CD4-positive, alpha-beta T cell treated with Interleukin-6 at 100 ng/mL for 8 hours (primary cell): ENCODE measurements at places on chromosomes 11 and 22.

GRCh38 chr11:111918390-111919256 is at the start of gene C11orf52:
Gene C11orf52 (plus strand): TSS chr11:111918913. CDS start chr11:111918973, 60 bp downstream.
- DNase-seq: no peak

- DNase-seq: no peak
Observed at GRCh38 chr11:5807580-5807979, 1.1 kb upstream of the OR52N2 start.

DNA sequence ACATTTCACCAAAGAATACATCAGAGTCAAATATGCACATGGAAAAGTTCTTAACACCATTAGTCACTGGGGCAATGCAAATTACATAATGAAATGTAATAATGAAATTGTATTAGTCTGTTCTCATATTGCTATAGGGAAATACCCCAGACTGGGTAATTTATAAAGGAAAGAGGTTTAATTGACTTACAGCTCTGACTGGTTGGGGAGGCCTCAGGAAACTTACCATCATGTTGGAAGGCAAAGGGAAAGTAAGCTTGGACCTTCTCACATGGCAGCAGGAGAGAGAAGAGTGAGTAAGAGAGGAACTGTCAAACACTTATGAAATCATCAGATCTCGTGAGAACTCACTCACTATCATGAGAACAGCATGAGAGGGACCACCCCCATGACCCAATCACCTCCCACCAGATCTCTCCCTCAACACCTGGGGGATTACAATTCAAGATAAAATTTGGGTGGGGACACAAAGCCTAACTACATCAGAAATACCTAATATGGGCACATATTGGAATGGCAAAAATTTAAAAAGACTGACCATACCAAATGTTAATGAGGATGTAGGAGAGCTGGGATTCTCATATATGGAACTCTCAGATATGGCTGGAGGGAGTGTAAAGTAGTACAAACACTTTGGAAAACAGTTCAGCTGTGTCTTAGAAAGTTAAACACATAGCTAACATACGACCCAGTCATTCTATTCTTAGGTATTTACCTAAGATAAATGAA is 65.1 kb upstream of the CD44 start:
- DNase-seq: no peak

DNA sequence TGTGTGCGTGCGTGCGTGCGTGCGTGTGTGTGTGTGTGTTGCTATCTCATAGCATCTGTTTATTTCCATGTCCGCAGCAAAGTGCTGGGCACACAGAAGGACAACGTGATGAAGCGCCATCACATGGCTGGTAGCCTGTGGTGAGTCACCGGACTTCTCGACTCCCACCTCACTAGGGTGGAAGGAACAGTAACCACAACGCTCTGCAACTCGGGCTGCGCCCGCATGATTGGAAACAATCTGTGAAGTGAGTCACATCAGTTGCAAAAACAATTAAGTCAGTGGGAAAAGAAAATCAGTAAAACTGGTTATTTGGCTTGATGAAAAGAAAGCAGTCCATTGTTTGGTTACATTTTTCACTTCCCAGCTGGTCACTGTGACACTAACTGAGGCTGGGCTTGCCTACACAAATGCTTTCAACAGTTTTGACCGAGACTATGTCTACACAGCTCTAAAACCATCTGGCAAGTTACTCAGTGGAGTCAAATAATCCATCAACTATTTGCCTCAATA is 437.3 kb upstream of the CADM1 start:
- no peak for DNase-seq

- DNase-seq: no peak
Observed at GRCh38 chr11:57008373-57008772, 19.7 kb downstream of the OR5AK2 start.

GRCh38 chr11:3905080-3905953 is 49.9 kb downstream of the STIM1 start:
- DNase-seq: peak; percentile 81

- DNase-seq: peak; percentile 66
Observed at GRCh38 chr11:62402226-62402959, 16.4 kb upstream of the SCGB1A1 start.

GRCh38 chr22:45376703-45377102 is 36.7 kb downstream of the SMC1B start:
- DNase-seq: no peak

GRCh38 chr22:41290262-41291221 is 4.6 kb upstream of the RANGAP1 start:
- DNase-seq: no peak

DNA sequence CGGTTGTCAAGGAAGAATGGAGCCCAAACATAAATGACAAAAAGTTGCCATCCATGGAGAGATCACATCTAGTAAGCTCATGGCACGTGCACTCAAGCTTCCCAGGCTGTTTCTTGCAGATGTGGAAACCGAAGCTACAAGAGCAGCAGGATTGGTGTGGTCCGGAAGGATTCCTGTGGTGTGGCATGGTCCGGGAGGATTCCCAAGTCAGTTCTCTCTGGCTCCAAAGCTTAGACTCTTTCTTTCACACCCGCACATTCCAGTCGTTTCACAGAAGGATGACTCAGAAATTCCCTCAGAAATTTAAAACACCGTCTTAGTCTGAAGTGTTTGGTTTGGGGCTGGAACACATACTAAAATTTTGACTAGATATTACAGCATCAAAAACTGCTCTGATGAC is 78.0 kb upstream of the DRD2 start:
- no peak for DNase-seq

DNA sequence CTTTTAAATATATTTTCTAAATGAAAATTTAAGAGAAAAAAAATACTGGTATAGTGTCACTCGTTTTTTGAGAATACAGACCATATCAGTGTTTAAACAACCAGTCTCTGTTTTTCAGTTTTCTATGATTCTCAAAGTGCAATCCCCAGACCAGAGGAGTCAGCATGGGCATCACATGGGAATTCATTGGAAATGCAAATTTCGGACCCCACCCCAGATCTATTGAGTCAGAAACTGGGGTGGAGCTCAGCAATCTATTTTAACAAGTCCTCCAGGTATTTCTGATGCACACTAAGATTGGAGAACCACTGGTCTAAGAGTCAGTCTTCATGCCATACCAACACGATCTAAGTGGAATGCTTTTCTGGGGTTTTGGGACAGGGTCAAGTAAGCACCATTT is 66.1 kb downstream of the FAR1 start:
- no peak for DNase-seq

- DNase-seq: no peak
Observed at GRCh38 chr22:35426801-35427140, 26.8 kb downstream of the MCM5 start.

DNA sequence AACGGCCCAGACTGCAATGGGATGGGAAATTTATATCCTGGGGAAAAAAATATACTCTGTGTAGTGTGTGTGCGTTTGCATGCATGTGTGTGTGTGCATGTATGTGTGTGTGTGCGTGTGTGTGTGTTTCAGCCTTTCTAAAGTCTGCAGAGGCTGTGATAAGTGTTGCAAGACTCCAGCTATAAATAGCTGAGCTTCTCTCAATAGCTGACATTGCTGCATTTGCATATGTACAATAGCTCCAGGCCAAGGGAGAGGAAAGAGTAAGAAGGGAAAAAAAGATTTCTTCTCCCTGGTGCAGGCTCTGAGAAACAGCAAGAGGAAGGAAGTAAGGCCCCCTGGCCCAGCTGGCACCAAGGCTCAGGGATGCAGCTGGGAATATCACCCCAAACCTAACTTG is 483.0 kb downstream of the MN1 start:
- no peak for DNase-seq

GRCh38 chr11:95608093-95608492 is 181.5 kb downstream of the FAM76B start:
- DNase-seq: no peak

GRCh38 chr11:92224407-92225124 is at the start of gene FAT3:
Gene FAT3 (plus strand): TSS chr11:92224818. CDS start chr11:92352113, 127,295 bp downstream.
- no peak for DNase-seq

DNA sequence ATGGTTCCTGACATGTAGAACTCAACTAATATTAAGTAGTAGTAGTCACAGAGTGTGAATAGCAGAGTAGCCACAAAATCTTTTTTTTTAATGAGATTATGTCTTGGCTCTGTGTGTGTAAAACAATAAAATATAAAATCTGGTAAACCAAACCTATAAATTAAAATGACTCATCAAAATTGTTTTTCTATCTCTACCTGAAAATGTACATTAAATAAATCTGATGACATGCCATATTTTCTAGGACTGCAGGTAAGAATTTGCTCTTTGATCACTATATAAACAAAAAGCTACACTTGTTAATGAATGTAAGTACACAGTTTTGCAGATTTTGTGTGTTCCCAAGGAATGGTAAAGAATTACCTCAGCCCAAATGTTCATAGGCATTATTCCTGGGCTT is 1231.5 kb downstream of the JRKL start:
- no peak for DNase-seq

DNA sequence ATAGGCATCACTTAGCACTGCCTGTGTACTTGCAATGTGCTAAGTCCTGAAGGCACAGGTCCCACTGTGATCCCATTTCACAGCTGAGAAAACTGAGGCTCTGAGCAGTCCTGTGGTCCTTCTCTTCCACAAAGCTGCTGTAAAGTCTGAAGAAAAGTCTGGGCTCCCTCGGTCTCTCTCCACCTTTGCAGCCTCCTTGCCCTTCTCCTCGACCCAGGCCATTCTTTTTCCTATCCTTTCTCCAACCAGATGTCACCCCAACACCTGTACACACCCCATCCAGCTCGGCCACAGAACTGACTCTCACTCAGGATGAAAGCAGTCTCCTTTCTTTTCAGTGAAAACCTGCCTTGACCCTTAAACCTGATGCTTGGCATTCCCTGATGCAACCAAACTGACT is 42.6 kb upstream of the SYT13 start:
- DNase-seq: no peak

DNA sequence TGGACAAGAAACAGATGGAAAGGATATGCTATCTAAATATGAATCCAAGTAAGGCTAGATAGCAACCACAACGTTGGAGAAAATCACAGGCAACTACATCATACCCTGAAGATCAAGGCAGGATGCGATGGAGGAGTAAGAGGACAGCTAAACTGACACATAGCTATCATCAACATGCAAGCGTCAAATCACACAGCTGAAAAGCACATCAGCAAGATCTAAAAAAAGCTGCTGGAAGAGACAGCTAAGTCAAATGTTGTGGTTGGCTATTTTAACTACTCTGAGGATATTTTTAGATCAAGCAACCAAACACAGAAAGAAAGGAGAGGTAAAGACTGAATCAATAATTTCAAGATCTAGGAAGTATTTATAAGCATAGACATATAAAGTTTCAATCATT is 466.9 kb downstream of the BRD1 start:
- DNase-seq: no peak

DNA sequence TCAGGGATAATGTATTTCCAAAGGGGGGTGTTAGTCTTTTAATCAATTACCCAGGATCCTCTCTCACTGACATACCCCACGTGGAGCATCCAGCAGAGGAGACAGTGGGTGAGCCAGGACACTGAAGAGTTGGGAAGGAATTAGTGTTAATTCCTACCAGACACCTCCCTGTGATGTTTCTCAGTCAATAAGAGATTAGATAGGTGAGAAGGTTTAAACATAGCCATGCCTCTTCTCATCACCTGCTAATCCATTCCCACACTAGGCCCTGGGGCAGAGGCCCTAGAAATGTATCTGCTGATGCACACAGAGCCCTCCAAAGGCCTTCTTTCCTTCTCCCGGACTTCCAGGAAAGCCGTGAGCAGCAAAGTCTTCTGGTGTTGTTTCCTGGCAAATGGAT is 363.6 kb upstream of the LARGE1 start:
- no peak for DNase-seq

DNA sequence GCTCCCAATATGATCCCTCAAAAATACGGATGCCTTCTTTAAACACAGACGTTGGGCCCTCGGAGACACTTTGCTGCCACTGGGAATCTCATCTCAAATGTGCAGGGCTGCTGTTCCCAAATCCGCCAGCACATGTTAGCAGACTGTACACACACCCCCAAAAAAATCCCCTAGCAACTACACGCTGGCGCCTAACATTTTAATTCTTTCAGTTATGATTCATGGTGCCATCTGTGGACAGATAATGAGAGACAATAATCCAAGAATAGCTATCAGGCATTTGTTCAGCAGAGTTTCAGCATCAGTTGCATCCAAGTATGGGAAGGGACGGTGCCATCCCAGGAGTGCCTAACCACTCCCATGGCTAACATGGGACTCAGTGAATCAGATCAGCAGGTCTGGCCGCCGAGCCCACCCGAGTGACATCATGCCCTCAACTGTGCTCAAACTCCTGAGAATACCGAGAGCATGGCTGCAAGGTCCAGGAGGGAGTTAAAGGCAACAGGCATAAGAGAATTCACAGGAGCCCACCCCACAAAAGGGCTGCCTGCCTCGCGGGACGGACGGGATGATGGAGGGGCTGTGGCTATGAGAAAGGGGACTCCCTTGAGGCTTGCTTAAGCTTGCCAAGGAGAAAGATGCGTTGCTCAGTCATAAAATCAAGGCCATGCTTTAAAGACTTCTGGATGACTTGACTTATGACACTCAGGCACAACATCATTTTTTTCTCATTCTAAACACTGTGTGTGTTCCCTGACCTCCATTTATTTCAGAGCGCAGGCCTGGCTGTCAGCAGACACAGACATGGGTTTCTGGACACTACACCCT is 337.0 kb downstream of the SHANK2 start:
- no peak for DNase-seq

DNA sequence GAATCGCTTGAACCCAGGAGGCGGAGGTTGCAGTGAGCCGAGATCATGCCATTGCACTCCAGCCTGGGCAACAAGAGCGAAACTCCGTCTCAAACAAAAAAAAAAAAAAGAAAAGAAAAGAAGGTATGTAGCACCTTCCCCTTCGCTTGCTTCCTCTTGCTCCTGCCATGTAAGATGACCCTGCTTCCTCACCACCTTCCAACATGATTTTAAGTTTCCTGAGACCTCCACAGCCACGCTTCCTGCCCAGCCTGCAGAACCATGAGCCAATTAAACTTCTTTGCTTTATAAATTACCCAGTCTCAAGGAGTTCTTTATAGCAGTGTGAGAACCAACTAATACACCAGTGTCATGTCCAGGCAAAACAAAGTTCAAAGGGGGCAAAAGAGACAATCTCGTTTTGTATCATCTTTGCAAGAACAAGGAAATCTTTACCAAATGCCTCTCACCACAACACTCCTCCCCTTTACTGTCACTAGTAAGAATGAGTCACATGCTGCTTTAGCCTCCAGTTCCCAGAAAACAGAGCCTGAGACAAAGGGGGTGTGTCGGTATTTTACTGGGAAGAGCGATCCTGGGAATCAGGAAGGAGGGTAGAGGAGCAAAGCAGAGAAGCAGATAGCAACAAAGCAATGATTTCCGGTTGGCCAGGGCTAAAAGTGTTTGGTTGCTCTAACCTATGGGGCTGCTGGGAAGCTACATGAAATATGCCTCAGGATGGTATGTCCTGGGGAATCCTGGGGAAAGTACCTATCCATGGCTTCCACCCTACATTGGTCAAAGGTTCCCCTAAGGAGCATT is 10.5 kb upstream of the MCHR1 start:
- DNase-seq: no peak

- DNase-seq: no peak
Observed at GRCh38 chr22:31695423-31695822, 33.4 kb upstream of the PISD start.

GRCh38 chr11:113831314-113831713 is 44.1 kb downstream of the USP28 start:
- DNase-seq: no peak
